Inflammatory macrophage (primary cell): ENCODE measurements at places on chromosomes 6 and 20.

DNA sequence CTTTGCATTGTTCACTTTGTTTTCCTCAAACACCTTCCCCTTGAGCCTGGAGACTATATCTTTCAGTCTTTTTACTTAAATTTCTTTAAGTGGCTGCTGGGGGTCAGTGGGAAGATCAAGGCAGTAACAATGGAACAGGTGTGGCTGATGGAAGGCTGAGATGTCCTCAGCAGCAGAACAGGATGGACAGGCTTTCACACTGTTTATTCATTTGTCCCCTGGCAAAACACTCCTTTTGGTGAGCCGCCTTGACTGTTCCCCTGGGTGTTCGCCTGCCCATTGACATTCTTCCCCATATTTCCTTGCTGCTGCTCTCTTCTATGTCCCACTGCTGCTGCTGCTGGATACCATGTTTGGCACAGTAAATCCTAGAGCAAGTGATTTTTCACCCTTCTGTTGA lies 38.1 kb downstream of the RNF144B start:
- peak; percentile 2 for DNase-seq

DNA sequence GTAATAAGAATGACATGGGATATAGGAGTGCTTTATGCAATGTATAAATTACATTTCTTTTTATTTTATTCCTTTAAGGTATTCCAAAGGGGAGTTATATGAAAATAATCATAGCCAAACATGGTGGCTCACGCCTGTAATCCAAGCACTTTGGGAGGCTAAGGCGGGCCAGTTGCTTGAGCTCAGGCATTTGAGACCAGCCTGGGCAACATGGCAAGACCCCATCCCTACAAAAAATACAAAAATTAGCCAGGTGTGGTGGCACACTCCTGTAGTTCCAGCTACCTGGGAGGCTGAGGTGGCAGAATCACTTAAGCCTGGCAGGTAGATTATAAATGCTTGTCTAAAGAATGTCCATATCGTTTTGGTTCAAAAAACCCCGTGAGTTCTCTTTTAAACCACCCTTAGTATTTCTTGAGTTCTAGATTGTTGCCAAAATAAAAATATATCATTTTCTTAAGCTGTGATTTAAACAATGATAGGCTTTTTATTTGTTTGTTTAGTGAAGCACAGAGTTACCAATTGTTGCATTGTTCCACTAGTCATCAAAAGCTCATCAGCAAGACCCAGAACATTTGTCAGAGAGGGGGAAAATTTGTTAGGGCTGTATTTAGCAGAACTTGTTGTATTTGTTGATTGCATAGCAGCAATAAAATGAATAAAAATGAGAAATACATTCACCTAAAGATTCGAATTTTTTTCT lies 146.2 kb downstream of the KHDC1L start:
- DNase-seq: no peak

GRCh38 chr6:87968435-87969278 lies 79.0 kb upstream of the SPACA1 start:
- DNase-seq: no peak

- no peak for DNase-seq
These were observed 80.0 kb downstream of the CBFA2T2 start for GRCh38 chr20:33569802-33570391.

- DNase-seq: no peak
These were observed 263.9 kb downstream of the FARS2 start for GRCh38 chr6:5525209-5525608.

DNA sequence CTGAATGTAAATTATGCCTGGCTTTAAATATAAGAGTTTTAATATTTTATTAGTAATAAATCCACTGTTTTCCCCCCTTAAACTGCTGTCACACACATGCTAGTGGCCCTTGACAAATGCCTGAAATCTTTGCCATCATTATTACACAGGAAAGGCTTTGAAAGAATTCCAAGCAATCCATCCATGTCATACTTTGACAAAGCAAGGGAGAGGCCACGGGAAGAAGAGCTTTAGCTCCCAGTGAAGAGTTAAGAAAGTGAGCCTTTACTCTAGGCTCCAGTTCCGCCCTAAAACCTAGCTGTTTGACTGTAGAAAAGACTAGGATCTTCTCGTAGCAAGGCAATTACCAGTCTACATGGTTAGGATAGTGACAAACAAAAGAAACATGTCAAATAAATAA lies 147.9 kb downstream of the GMDS start:
- no peak for DNase-seq

- no peak for DNase-seq
These were observed 4.0 kb downstream of the CD40 start for GRCh38 chr20:46122071-46122470.

GRCh38 chr20:38633577-38634093 lies 32.0 kb downstream of the ARHGAP40 start:
- peak; percentile 56 for DNase-seq

DNA sequence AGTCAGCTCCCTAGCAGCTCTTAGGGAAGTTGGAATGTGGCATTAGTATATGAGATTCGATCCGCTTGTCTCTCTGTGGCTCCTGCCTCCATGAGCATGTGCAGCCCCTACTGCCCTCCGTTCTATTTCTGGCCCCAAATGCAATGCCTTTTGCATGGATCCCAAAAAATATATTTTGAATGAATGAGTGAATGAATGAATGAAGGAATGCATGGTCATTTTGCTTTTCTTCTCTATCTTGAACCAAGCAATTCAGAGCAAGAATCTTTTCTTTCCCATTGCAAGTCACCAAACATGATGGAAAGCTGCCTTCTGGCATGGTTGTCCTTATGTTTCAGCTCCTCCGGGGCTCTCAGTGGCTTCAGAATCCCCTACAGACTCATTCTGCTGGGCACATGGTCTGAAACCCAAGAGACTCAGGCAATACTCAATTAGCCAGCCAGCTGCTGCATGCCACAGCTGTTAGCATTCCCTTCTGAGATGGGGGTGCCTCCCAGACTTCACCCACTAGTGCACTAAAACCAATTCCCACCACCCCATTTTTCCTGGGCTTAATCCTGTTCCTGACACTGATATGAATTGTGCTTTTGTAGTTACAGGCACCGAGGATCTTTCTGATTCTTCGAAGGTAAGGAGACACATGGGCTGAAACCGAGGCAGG lies 2.6 kb upstream of the IYD start:
- DNase-seq: no peak

DNA sequence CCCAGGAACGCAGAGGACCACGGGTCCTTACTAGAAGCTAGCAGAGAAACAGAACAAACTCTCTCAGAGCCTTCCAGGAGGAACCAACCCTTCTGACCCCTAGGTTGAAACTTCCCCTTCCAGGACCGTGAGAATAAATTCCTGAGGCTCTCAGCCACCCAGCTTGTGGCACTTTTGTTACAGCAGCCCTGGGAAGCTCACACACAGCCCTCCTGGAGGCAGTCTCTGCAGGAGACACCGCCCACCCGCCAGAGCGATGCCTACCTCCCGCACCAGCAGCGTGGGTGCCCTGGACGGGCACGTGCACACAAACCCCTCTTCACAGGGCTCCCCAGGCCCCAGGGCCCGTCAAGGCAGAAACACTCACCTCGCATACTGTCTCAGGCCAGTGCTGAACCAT lies 4.2 kb downstream of the RNASET2 start:
- DNase-seq: peak; percentile 50

- no peak for DNase-seq
These were observed 18.8 kb downstream of the SLC12A5 start for GRCh38 chr20:46047821-46048220.

DNA sequence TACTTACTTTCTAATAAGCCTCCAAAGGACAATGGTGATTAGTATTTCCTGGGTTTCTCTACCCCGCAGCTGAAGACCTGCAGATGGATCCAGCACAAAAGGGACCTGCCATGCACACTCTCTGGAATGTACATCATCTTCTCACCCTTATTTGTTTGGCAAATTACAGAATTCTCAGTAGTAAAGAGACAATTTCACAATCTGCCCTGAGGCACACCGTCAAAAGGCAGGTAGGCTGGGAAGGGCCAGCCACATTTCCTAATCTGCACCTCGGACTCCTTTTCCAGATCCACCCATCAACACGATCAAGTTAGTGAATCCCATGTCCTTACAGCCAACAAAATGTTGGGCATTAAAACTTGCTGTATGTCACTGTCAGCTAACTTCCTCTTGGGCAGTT lies 4.9 kb downstream of the OVOL2 start:
- peak; percentile 9 for DNase-seq

DNA sequence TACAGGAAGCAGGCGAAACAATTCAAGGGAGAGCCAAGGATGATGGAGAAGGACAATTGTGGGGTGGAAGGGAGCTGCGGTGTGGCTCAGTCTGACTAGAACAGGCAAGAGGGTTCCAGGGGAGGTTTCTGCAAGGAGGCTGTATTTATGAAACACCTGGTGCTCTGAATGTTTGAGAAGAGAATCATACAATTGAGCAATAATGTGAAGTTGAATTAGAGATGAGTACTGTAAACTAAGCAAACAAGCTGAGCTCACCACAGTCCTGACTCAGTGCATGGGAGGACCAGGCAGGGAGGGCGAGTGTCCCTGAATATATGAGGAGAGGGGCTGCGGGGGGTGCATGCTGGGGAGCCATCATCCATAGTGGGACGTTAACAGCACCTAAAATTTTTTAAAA lies 279.7 kb downstream of the KIF16B start:
- DNase-seq: no peak

- DNase-seq: no peak
These were observed 11.6 kb downstream of the PTPRT start for GRCh38 chr20:43178080-43178479.

- no peak for DNase-seq
These were observed 30.7 kb downstream of the CARMIL1 start for GRCh38 chr6:25309886-25310285.

DNA sequence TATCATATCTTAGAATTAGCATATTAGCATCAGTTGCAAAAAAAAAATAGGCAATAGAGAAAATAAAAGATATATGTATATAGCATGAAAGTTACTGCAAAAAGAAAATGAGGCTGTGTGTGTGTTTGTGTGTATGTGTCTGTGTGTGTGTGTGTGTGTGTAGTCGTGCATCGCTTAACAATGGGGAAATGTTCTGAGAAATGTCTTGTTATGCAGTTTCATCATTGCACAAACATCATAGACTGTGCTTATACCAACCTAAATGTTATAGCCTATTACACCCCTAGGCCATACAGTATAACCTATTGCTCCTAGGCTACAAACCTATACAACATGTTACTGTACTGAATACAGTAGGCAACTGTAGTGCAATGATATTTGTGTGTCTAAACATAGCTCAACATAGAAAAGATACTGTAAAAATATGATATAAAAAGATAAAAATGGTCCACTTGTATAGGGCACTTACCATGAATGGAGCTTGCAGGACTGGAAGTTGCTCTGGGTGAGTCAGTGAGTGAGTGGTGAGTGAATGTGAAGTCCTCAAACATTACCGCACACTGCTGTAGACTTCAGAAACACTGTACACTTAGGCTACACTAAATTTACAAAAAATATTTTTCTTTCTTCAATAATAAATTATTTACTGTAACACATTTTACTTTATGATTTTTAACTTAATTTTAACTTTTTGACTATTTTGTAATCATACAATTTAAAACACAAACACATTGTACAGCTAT lies 805.1 kb downstream of the KIF16B start:
- DNase-seq: no peak

DNA sequence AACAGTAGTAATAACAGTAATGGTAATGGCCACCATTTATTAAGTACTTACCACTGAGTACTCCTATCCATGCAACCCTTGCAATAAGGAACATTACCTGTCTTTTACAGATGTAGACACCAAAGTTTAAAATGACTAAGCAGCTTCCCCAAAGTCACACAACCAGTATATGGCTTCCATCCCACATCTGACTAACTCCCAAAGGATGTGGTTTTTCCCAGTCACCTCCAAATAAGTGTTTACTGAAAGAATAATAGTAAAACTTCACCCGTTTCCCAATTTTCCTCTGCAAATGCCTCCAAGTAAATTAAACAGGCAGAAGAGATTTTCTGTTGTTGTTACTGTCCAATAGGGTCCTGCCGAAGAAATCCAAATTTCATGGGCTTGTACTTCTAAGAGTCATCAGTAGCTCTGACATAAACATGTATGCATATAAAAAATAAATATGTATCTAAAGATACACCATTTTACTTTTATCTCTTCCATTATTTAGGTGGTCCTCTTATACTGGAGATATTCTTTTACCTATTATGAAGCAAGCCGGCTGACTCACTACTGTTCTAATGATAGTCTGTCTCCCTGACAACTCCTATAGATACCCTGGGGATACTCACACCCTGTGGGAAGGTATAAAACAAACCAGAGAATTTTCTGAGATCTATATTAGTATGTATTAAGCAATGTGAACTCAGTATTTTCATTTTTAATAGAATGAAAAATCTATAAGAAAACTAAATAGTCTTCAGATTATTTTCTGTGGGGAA lies 77.9 kb upstream of the ID4 start:
- DNase-seq: no peak

DNA sequence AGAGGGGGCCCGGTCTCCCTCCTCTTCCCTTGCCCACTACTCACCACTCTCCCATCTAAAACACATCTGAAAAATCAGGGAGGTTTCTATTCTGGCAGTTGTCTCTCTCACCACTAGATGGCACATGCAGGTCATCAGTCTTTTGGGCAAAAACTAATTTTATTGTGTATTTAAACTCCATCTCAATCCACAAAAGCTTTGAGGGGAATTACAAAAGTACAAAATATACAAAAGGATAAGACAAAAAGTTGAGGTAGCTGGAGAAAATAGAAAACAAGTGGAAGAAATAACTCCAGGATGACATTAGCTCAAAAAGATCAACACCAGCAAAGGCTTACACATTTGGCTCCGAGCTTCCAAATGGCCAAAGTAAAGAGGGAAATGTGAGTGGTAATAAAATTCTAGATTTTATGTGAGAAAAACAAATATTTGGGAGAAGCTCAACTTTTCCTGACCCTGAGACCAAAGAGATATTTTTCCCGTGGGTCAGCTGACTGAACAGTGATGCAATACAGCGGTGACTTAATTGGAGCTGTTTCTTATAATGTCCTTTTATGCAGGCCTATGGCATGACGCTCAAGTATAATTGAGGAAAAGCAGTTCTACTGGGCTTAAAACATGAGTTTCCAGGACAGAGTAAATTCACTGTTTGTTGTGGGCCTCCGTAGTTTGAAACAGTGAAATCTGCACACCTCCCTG lies 79.8 kb upstream of the CHD6 start:
- peak; percentile 34 for DNase-seq

DNA sequence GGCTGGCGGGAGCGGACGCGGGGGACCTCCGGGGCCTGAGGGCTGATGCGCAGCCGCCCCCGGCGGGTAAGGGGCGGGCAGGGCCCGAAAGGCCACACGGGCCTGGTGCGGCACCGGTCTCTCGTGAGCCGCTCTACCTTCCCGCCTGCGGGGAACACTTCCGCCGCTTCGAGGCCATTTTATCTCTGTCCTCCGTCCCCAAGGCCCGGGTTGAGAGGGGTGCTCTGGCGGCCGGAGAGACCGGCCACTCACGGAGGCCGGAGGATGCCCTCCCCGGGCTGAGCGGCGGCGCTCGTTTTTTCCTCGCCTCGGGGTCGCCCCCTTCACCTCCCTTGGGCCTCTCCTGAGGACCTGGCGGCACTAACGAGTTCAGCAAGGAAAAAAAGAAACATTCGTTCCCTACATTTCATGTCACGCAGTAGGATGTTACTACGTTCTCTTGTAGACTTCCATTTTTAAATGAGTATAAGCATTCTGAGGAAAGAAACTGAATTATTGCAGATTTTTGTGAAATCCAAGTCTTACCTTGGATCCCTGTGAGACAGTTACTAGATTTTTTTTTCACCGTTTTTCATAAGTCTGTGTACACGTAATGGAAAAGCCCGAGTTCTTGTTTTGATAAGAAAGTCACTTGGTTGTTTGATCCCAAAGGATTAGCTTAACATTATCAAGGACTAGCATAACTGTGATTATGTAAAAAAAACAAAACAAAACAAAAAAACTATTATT lies 575 bp downstream of the WTAP start:
- DNase-seq: peak; percentile 44
